H1 (cell line): ENCODE measurements at places on chromosomes 7 and 10.

DNA sequence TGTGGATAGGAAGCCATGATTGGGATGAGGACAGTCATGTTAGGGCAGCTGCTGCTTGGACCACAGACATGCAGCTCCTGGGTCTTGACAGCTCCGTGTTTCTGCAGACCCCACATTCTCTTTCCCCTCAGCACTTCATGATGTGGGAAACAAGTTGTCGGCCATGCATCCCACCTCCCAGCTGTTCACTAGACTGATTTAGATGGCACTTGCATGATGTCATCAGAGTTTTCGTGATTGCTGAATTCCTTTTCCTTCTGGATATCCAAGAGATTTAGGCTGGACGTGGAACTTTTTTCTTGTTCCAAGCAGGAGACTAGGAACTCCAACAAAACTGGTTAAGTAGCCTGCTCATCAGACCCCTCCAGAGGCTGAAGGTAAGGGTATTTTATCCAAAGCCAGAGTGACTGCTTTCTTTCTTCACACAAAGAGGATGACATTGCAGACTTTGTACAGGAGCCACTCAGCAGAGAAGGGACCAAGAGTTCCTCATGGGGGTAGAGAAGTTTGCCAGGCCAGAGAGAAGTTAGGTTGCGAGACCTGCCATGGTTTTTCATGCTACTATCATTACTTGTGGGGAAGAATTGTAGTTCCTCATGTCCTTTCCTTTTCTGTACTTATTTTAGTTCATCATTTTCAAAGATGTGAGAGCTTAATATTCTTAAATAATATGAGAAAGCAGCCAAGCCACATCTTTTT is 117.7 kb upstream of the GJD4 start:
- DNase-seq, result no peak

- no peak for DNase-seq
These were observed 91.6 kb upstream of the IKZF1 start for GRCh38 chr7:50212666-50213621.

DNA sequence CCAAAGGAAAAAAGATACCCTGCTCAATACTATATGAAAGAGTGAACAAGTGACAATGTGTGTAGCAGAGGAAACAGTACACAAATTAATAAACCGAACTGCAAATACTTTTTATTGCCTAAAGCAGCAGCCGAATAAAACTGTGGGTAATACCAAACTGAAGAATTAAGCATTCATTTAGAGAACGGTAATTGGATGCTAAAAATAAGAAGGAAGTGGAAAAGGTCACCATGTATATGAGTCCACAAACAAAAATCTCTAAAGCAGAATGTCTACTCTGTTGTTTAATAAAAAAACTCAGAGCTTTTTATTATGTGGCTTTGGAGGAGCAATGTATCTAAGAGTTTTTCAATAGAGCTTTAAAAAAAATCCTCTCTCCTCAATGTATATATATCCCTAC is 87.9 kb downstream of the ETV1 start:
- no peak for DNase-seq

DNA sequence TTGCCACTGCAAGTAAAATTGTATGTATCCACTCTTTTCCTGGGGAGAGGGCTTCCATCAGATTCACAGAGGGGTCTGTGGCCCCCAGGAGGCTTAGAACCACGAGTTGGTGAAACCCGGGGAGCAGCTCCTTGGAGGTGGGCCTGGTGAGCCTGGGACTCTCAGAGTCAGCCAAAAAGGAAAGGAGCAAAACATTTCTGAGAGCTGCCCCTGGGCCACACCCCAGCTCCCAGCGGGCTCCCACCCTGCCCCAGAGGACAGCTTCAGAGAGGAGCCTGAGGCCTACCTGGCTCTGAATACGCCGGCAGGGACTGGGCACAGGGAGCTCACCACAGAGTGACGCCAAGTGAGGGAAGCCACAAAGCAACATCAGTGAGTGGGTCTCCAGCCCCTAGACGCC is 56.9 kb downstream of the SH3PXD2A start:
- DNase-seq, result no peak

DNA sequence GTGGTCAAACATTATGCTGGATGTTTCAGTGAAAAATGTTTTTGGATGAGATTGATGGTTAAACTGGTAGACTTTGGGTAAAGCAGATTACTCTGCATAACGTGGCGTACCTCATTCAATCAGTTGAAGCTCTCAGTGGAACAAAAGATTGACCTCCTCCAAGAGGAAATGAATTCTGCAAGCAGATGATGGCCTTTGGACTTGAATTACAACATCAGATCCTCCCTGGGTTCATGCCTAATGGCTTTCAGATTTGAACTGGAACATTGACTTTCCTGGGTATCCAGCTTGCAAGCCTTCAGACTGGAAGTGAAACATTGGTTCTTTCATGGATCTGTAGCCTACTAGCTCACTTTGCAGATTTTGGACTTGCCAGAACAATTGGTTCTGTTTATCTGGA is 169.3 kb upstream of the MALRD1 start:
- no peak for DNase-seq

GRCh38 chr10:98328640-98329039 is 60.6 kb upstream of the LOXL4 start:
- DNase-seq, result no peak
